ENCODE measurements at places on chromosomes 3 and 15.

DNA sequence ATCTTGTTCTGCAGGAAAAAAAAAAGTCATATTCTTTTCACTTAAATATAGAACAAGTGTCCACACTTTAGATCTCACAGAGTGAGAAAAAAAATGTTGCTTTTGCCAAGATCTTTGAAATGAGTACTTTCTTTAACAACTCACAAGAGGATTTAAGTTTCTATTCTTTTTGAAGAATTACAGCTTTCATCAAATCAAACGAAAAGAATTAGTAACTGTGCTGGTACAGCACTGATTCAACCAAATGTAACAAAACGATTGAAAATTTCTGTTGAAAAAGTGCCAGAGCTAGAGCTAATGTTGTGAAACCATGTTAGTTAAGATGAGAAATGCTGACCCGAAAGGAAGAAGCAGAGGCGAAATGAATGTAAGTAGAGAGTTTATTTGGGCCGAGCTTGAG is 300.2 kb downstream of the GABRB3 start:
- DNase-seq = no peak

DNA sequence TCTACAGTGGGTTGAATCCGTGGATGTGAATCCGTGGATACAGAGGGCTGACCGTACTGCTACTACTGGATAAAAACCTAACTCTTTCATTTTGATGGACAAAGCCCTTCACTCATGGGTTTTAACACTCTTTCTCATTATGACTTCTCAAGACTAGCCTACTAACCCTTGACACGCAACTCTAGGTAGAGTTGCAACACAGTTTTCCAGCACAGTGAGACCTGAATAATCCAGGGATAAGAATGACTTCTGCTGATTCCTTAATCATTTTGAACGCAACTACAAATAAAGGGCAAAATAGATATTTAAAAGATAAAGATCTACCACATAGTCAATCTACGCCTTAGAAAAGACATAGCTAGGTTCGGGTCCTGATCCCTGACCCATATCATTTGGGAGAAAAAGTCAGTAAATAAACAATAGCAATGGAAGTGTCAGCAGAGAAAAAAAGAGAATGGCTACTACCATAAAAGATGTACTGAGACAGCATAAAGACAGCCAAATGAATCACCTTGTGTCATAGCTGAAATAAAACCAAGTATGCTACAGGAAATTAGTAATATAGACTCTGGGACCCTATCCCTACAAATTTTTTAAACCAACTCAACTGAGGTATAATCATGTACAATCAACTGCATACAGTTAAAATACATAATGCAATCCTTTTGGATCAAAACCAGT is 87.6 kb downstream of the DPH6 start:
- DNase-seq = no peak

DNA sequence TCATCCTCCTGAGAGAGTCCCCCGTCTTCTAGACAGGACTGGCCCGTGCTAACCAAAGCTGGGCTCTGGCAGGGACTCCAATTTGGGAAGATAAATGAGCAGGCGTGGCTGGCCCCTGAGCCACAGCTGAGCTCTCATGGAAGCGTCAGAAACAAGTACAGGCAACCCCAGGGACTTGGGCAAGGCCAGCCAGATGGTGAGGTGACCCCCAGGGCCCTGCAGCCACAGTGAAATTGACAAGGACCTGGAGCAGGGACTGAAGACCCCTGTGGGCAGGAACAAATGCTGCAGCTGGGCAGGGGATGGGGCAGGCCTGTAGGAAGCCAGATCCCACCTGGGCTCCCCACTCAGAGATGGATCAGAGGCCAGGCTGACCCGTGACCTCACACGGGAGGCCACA is 32.8 kb upstream of the CGNL1 start:
- no peak for DNase-seq

DNA sequence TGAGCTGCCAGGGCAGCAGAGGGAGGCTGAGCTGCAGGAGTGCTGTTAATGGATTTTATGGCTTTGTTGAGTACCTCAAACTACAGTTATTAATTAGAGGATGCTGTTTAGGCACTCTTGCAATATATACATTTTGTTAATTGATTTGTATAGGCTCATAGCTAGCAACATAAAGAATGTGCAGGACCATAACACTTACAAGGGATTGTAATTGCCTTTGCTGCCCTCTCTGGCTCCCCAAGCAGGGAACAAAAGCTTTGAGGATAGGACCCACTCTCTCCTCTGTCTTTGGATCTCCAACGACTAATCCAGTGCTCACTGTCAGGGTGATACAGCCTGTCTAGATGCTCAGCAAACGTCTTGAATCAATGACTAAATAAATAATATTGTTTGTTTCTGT is 1.2 kb upstream of the CLSTN2 start:
- no peak for DNase-seq

DNA sequence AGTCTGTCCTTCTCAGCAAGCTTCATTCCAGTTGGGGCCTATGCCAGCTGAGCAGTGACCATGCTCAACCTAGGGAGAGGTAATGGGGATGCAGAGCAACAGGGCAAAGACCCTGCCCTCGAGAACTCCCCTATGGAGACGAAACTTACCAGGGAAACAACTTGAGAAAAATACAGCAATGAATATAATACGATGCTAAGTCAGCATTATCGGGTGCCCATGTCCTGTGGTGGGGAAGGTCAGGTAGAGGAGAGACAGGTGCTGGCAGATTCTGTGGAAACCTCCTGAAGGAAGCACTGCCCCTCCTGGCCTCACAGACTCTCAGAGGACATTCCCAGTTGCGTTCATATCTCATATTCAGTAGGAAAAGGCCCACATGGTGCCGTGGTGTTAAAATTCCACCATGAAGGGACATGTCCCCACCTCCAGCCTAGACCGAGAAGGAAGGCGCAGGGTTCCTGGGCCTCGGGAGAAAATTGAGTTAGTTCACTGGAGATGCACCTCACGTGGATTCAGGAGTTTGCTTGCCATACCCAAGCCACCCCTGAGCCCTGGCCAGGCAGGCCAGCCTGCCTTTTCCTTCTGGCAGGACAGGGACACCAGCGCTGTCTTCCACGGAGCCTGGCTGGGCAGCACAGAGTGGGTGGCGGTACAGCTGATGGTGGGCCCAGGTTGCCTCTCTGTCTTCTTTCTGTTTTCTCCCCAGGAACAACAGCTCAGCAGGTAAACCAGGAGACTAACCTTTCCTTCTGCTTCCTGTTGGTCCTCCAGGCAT is 62.4 kb downstream of the BOC start:
- no peak for DNase-seq

- DNase-seq = no peak
Observed at GRCh38 chr15:97301166-97301565, 659.3 kb upstream of the ARRDC4 start.

- DNase-seq = no peak
Observed at GRCh38 chr15:82788496-82788895, 17.4 kb downstream of the FSD2 start.

All from GM10248 (cell line).